AML-193 (cell line): ENCODE measurements at places on chromosomes 12 and 14.
A peak's percentile ranks its signal among the peaks of the same experiment; 100 is the strongest.

- no peak for DNase-seq
Observed at GRCh38 chr14:35078082-35078481, 32.0 kb downstream of the FAM177A1 start.

DNA sequence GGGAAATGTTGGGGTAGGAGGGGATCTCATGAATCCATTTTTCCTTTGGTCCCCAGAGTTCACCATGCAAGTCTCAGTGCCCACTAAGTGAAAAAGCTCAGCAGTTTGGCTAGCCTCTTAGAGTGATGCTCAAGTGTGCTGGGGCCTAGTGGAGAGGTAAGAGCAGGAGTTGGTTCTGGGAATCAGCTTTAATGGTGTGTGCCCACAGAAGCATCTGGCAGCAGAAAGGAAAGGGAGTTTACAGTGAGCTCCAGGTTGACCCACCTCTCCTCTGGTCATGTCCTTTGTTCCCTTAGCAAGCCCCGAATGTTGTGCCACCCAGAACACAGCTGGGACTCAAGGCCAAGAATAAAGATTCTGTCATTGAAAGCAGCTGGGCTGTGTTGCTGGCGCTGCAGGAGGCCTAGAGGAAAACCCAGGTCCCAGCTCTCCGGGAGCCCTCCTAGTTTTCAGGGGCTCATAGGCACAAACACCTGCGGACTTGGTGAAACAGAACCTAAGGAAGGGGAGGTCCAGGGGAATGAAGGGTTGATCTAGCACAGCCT, 320.8 kb downstream of the ZFP36L1 start:
- no peak for DNase-seq

GRCh38 chr12:77894556-77894955, 63.9 kb downstream of the NAV3 start:
- DNase-seq: no peak

DNA sequence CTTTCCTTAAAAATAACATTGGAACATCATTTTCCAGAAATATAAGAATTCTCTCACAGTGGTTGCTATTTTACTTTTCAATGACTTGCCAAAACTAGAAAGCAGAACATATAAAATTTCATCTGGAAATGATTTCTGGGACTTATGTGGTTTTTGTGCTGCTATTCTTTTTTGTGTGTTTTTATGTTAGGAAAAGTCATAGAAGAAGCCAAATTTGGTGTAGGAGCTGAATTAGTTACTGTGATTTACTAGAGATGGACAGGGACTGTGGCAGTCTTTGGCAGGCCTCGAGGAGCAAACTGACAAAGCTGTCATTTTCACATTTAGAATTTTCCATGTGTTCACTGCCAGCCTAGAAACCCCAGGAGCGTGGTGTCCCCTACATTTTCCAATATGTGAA, 38.3 kb upstream of the LDHB start:
- DNase-seq: no peak

GRCh38 chr12:18146363-18146762, 56.4 kb upstream of the RERGL start:
- DNase-seq: peak; percentile 82

- no peak for DNase-seq
Observed at GRCh38 chr14:32244404-32244803, 41.3 kb upstream of the RNU6-8 start.

DNA sequence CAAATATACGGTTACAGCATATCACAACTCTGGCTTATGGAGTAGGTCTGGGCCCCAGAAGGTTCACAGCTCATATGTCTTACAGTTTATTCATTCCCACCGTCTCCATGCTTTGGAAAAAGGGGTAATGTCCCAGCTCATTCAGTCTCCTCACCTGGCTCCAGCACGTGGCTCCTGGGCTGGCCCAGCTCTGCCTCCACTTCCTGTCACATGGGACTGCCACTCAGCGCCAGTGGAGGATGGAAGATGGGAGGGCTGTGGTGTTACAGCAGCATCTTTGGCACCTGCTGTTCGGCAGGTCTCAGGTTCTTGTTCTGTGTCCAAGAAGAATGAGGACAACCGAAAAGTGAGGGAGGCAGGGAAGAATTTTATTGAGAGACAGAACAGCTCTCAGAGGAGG, 216.3 kb upstream of the ATXN7L3B start:
- DNase-seq: no peak

DNA sequence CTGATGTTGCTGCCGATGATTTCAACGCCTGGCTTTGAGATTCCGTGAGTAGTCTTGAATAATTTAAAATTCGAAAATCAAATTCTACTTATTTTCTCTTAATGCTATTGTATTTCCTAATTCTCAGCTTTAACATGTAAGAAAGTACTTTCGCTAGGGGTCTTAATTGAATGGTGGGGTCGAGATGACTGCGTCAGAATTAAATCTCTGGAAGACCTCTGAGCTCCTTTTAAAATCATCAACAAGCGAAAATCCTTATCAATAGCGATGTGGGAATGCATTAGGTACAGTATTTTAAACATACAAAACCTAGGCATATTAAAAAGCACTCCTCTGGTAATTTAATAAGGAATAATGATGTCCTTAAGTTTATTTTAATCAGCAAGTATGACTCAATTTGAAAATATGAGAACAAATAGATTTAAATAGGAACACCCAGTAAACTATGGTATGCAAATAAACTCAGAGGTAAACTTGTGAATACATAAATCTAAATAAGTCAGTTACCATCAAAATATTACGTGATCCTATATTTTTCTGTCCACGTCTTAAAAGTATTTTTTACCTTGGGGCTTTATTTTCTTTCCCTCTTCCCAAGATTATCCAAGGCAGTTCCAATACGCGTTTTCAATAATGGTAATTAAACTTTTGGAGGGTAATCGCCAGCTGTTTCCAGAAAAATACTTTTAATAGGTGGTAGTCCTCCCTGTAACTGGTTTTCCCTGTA, 1.4 kb downstream of the FOXA1 start:
- no peak for DNase-seq

GRCh38 chr14:102295270-102295669, 9.7 kb downstream of the MOK start:
- no peak for DNase-seq

DNA sequence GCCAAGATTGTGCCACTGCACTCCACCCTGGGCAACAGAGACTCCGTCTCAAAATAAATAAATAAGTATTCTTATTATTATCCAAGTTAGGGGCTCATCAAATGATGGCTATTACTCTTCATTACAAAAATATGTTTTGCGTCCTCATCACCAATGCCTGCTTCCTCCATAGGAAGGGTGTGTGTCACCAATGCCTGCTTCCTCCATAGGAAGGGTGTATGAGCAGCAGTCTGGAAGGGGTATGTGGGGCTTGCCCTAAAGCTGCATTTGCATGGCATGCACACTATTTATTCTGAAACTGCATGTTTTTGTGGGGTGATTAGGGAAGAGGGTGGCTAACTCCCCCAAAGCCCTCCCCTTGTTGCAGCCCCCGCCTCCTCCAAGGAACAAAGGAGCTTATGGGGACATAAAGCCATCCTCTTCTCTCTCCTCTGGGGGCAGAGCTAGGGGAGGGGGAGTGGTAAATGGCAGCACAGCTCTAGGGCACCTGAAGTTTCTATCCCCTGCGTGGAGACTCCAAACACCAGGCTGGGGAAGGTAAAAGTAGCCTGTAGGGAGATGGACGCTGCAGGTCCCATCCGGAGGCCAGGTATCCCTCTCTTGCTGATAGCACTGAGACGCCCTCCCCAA, 1.3 kb downstream of the CAMKK2 start:
- DNase-seq: peak; percentile 5

DNA sequence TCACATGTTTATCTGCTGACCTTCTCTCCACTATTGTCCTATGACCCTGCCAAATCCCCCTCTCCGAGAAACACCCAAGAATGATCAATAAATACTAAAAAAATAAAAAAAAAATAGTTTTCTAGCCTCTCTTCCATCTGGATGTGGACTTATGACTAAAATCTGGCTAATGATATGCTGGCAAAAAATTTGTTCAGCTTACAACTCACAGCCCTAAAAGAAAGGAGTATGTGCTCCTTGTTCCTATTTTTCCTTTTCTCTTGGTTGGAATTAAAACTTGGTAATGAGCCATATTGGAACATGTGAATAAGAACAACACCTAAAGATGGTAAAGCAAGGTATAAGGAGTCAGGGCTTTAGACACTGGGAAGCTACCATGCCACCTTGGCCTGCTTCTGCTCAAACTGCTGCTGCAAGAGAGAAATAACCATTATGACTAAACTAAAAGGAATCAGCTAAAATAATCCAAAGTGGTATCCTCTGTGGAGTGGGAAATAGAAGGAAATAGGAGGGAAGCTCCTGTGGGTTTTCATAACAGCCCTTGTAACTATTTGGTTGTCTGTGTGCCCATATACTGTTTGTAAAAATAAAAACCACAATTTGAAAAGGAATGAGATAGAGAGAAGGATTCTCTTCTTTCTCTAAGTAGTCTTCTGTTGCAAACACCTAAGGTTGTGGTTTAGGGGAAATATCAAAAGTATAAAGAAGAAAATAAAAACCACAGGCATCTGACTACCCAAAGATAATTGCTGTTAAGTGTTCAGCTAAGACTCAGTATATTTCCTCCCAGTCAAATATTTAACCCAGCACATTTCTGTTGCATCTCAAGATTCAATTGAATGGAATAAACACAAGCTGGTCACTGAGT, 53.8 kb downstream of the SDR9C7 start:
- no peak for DNase-seq

DNA sequence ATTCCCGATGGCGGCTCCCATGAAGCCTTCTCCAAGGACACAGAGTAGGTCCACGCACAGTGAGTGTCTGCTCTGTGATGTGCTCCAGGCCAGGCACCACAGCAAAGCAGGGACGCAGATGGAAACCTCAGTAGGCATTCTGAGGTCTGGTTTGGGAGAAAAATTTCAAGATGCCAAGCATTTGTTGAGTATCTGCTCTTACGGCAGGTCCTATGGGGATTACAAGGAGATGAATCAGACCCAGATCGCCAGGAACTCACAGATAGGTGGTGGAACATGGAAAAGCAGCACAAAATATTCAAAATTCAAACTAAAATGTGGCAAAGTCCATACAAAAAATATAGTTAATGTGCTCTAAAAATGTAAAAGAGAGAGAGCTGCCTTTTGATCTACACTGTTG, 684.9 kb upstream of the TMEM132C start:
- DNase-seq: no peak

DNA sequence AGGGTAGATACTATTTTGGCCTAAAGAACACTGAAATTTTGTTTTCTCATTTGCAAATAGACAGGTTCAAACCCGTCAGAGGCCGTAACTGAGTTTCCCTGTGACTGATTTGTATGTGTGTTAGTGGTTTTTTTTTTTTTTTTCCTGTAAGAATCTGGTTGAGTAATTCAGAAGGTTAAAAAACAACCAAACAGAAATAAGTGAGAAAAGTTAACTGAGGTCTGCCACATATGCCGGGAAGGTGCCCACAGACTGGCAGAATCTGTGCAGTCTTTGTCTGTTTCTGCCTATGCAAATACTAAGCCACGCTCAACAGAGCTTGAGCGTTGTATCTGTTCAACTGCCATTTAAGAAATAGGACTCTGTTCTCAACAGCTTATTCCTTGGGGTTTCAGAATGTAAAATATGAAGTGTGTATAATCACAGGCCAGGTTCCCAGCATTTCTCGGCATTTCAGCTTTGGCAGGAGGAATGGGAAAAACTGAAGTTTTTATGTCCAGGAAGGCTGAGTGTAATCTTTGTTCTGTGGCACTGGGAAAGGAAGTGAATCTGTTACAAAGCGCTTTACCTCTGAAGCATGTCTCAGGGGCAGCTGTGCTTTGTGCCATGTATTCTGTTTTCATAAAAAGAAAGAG, 181.9 kb downstream of the PRKCH start:
- no peak for DNase-seq

DNA sequence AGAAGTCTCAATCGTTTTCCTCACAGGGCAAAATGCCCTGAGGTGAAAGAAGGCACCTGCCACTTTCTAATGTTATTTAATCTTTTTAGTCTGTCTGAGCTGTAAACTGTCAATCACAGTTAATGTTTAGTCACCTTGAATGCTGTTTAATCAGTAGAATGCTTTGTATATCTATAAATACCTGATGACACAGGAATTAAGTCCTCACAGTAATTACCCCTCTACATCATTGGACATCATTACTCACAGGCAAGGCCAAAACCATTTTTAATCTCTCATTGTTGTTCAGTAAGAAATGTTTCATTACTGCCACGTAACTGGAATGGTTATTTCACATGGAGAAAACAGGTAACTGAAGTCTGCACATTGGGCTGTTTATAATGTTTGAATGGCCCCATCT, 178.8 kb downstream of the EXOC5 start:
- DNase-seq: no peak

DNA sequence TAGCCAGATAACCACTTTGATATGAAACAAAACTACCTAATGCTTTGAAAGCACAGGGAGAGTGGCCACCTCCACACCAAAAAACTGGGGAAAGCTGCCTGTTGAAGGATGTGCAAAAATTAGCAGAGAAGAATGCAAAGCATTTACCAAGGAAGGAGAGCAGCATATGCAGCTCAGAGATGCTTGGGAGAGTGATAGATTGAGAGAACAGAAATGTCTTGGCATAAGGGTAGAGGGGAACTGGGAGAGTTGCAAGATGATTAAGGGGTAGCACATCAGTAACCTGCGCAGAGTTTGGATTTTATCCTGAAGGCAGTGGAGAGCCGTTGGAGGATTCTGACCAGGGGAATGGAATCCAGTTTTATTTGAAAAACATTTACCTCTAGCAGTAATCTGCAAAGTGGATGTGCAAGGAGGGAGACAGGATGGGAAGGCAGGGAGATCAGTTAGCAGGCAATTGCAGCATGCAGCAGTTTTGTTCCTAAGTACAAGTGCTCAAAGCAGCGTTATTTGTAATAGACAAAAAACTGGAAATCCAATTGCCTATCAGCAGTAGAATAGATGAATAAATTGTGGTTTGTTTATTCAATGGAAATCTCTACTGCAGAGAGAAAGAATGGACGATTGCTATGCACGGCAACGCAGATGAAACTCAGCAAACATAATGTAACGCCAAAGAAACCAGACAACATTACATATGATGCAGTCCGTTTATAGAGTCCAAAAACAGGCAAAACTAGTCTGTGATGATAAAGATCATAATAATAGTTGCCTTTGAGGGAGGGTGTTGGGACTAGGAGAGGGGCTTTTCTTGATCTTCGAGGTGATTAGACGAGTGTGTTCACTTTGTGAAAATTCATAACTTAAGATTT, 81.5 kb downstream of the BHLHE41 start:
- no peak for DNase-seq

DNA sequence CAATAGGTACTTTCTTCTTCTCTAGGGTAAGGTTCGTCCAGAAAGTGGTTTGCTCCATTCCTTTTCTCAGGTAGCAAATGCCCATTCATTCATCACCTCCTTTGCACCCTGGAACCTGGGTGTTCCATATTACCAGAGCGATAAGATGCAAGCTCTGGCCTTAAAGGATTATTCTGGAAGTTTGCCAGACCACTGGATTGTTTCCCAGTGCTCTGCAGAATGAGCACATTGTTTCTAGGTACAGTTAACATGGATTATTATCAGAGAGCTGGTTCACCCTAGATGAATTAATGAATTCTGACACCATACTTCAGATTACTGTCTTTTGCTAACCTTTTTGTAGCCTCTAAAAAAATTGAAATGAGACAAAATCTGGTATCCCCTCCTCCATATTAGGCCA, 170.9 kb upstream of the BMP4 start:
- no peak for DNase-seq
